ENCODE measurements at places on chromosomes 2 and 18. TPM values are rescaled to one million over a fixed set of nuclear protein-coding genes. Genes with fewer than 3 reads are reported as not detected.

The PROKR1 gene
- total RNA-seq: not detected

DNA sequence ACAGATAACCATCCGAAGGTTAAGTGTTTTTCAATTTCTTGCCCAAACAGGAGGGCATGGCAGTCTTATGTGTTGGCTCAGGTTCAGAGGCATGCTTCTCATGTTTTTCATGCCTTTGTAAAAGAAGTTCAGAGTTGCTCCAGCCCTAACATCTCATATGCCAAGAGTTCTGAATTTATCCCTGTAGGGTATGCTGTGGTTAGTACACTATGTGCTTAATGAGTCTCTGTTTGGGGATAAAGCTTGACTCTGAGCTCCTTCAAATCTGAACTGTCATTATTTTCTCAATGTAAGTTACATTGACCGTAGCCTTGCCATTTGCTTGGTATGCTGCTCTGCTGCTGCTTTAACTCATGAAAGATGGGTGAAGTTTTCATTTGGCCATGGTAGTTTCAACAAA, 67.9 kb upstream of the PNPT1 start:
- DNase-seq: no peak

DNA sequence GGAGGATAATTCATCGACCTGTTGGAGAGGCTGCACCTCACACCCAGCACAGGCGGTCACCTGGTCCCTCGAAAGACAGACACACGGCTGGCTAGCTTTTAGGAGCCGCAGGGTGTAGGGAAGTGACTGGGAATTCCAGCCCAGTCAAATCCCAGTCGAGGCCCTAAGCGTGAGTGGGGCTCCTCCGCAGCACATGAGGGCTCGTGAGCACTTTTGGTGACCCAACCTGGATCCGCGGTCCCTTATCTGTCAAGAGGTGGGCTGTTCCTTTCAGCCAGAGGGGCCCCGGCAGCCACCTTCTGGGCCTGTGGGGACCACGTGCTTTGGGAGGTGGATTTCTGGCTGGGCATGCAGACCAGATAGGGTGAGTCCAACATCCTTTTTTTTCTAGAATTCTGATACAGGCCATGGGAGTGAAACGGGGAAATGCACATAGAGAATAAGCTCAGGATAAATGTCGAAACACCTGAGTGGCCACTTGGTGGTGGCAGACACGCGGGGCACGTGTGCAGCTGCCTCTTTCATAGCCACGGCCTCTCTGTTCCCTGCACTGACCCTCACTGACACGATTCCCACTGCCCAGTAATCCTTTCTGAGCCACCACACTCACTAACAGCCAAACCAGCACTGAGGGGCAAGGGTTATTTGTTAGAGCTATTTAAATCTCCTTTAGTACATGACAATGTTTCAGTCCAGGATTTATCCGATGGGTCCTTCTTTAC, 148.4 kb upstream of the PXDN start:
- DNase-seq: no peak

GRCh38 chr18:70553936-70554260, 265.1 kb downstream of the SOCS6 start:
- no peak for DNase-seq

All from esophagus muscularis mucosa (tissue), 4 donors.